ENCODE measurements at places on chromosomes 7 and 10.

- H3K27ac ChIP-seq, result peak overlapping the region; percentile 91
- no peaks in the 10 kb centered on the region for H3K27me3 ChIP-seq
- peaks cover 48% of the 10 kb centered on the region for H3K4me1 ChIP-seq
- H3K4me3 ChIP-seq, result peak overlapping the region; percentile 93
- DNase-seq, result no peak
Observed at GRCh38 chr10:72276013-72276387, 2.3 kb downstream of the DDIT4 start.

DNA sequence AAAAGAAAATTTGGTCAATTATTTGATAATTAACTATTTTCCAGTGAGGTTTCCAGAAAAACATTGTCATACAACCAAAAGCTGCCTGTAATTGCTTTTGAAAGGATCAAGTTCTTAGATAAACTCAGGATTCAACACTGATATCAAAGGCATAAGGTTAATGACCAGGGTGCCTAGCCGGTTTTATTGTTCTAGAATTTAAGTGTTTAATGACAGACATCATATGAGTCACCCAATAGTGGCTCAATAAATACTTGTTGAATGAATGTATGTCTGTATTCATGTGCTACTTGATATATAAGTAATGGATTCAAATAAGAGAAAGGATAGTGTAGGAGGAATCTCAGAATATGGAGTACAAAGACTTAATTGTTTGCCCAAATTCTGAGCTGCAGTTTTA lies 196.1 kb upstream of the LRGUK start:
- no peak for DNase-seq
- H3K4me3 ChIP-seq, result no peak overlapping the region
- H3K4me1 ChIP-seq, result no peaks in the 10 kb centered on the region
- no peaks in the 10 kb centered on the region for H3K36me3 ChIP-seq

GRCh38 chr7:102117743-102118142 lies 168.9 kb upstream of the SH2B2 start:
- H3K4me3 ChIP-seq, result no peak overlapping the region
- H3K4me1 ChIP-seq, result peaks cover 6% of the 10 kb centered on the region
- H3K27ac ChIP-seq, result no peak overlapping the region
- no peaks in the 10 kb centered on the region for H3K36me3 ChIP-seq

DNA sequence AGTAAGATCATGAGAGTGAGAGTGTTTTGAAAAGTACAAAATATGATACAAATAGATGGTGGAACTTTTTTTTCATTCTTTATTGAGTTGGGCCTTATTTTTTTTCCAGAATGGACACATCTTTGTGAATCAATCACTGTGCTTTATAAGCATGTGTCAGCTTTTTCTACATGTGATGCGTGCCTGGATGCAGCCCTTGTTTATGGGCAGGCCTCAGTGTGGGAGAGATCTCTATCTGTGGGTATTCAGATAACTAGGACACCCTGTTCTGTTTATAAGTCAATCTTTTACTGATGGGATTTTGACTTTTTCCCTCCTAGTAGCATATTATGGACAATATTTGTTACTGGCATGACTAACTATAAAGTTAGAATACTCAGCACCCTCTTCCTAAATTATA lies 42.9 kb upstream of the IKZF1 start:
- peaks cover 6% of the 10 kb centered on the region for H3K27me3 ChIP-seq
- H3K27ac ChIP-seq, result no peak overlapping the region
- H3K4me3 ChIP-seq, result no peak overlapping the region
- DNase-seq, result no peak

DNA sequence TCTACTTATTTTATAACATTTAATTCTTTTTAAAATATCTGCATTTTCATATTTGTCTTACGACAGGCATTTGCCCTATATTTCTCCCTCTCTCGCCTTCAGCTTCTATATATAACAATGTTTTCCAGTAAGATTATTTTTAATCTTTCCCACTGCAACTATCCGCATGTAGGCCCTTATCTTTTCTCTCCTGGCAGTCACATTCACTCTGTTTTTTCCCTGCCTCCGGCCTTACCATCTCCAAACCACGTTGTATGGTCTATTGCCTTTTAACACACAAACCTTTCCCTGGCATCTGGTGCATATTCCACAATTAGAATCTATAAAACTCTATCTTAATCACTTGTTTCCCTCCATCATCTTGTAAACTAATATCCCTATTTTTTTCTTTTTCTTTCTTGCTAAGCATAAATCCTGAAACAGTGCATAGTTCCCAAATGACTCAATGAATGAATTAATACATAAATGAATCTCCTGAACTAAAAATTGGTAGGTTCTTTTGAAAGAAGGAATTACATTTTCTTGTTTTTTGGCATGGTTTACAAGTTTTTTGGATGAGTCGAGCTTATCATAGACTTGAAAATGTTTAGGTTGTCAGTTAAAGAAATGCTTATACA lies 173.2 kb downstream of the SEMA3A start:
- H3K27ac ChIP-seq, result peak overlapping the region; percentile 89
- no peaks in the 10 kb centered on the region for H3K27me3 ChIP-seq
- no peaks in the 10 kb centered on the region for H3K36me3 ChIP-seq
- H3K4me3 ChIP-seq, result no peak overlapping the region
- DNase-seq, result no peak

DNA sequence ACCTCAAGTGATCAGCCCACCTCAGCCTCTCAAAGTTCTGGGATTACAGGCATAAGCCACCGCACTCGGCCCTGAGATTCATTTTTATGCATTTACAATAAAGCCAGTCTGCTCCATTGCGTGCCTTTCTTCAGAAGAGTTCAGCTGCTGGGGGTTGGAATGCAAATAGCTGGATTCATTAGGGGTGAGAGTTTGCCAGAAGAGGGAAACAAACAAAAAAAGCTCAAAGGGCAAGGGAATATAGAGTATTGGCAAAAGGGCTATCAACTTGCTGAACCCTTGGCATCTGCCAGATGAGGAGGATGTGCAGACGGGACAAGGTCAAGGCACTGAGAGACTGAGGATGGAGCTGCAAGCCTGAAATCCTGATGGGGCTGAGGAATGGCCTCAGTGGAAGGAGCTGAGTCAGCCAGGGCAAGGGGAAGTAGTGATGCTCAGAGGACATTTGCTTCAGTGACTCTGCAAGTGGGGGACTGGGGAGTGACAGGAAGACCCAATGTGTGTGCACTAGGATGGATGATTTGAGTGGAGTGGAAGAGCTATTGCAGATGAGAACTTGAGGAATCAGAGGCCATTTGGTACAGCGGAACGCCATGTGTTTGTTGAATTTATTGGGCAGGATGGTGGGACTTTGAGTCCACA lies 75.0 kb upstream of the ARMC3 start:
- H3K36me3 ChIP-seq, result no peaks in the 10 kb centered on the region
- no peak for DNase-seq
- H3K4me3 ChIP-seq, result no peak overlapping the region
- H3K4me1 ChIP-seq, result no peaks in the 10 kb centered on the region
- no peak overlapping the region for H3K27ac ChIP-seq
- H3K27me3 ChIP-seq, result no peaks in the 10 kb centered on the region

GRCh38 chr7:131057794-131058070 lies 269.9 kb upstream of the MKLN1 start:
- no peaks in the 10 kb centered on the region for H3K4me1 ChIP-seq
- H3K27me3 ChIP-seq, result no peaks in the 10 kb centered on the region
- DNase-seq, result no peak
- no peaks in the 10 kb centered on the region for H3K36me3 ChIP-seq
- no peak overlapping the region for H3K27ac ChIP-seq

- peak overlapping the region; percentile 37 for H3K4me3 ChIP-seq
- DNase-seq, result no peak
- peaks cover 6% of the 10 kb centered on the region for H3K4me1 ChIP-seq
- H3K36me3 ChIP-seq, result no peaks in the 10 kb centered on the region
- H3K27ac ChIP-seq, result no peak overlapping the region
- peaks cover 54% of the 10 kb centered on the region for H3K27me3 ChIP-seq
Observed at GRCh38 chr7:141073173-141073640, 657 bp upstream of the TMEM178B start.

- H3K27ac ChIP-seq, result no peak overlapping the region
- no peak overlapping the region for H3K4me3 ChIP-seq
- H3K36me3 ChIP-seq, result no peaks in the 10 kb centered on the region
- H3K27me3 ChIP-seq, result no peaks in the 10 kb centered on the region
Observed at GRCh38 chr7:106433377-106433776, 148.6 kb upstream of the NAMPT start.

GRCh38 chr7:135291809-135292253 lies 58.2 kb downstream of the STRA8 start:
- DNase-seq, result peak; percentile 47
- no peak overlapping the region for H3K4me3 ChIP-seq
- no peaks in the 10 kb centered on the region for H3K4me1 ChIP-seq
- 0 out of 2 replicates have a peak, but pooled peaks cover 3% of the 10 kb centered on the region for H3K27me3 ChIP-seq
- no peaks in the 10 kb centered on the region for H3K36me3 ChIP-seq

- H3K27ac ChIP-seq, result no peak overlapping the region
- no peak overlapping the region for H3K4me3 ChIP-seq
- H3K27me3 ChIP-seq, result no peaks in the 10 kb centered on the region
- peak; percentile 48 for DNase-seq
- no peaks in the 10 kb centered on the region for H3K4me1 ChIP-seq
Observed at GRCh38 chr10:100518761-100519241, 860 bp downstream of the SEC31B start.

DNA sequence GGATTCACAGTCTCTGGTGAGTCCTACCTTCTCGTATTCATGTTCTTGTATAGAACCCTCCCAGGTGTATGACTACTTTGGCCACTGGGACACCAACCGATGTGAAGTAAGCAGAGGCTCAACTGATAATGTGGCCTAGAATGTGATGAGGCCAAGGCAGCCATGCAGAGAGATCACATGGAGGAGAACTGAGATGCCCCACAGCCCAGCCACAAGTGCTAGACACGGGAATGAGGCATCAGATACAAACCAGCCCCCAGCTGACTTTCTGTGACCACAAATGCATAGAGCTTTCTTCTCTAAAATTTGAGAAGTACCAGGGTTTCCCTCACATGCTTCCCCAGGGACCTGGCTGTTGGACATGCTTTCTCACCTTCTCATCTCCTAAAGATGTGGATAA lies 375.7 kb downstream of the CCSER2 start:
- no peaks in the 10 kb centered on the region for H3K27me3 ChIP-seq
- DNase-seq, result no peak
- H3K27ac ChIP-seq, result no peak overlapping the region
- no peak overlapping the region for H3K4me3 ChIP-seq
- H3K4me1 ChIP-seq, result no peaks in the 10 kb centered on the region

- no peaks in the 10 kb centered on the region for H3K4me1 ChIP-seq
- no peaks in the 10 kb centered on the region for H3K36me3 ChIP-seq
- no peak overlapping the region for H3K4me3 ChIP-seq
Observed at GRCh38 chr10:58660575-58661255, 148.0 kb downstream of the BICC1 start.

- H3K36me3 ChIP-seq, result no peaks in the 10 kb centered on the region
- H3K27ac ChIP-seq, result peak overlapping the region; percentile 32
- H3K27me3 ChIP-seq, result no peaks in the 10 kb centered on the region
Observed at GRCh38 chr7:27064661-27065060, 31.1 kb downstream of the HOXA1 start.

Measured in Panc1 (cell line).